Stimulated activated effector memory CD8-positive, alpha-beta T cell treated with anti-CD3 and anti-CD28 coated beads, Interleukin-12 subunit alpha, Interleukin-12 subunit beta, amount 100 ng/mL, for 72 hours (primary cell): ENCODE measurements at places on chromosomes 5 and 9.
A peak's percentile ranks its signal among the peaks of the same experiment; 100 is the strongest.

- DNase-seq = no peak
Observed at GRCh38 chr5:158798140-158798539, 301.6 kb downstream of the EBF1 start.

DNA sequence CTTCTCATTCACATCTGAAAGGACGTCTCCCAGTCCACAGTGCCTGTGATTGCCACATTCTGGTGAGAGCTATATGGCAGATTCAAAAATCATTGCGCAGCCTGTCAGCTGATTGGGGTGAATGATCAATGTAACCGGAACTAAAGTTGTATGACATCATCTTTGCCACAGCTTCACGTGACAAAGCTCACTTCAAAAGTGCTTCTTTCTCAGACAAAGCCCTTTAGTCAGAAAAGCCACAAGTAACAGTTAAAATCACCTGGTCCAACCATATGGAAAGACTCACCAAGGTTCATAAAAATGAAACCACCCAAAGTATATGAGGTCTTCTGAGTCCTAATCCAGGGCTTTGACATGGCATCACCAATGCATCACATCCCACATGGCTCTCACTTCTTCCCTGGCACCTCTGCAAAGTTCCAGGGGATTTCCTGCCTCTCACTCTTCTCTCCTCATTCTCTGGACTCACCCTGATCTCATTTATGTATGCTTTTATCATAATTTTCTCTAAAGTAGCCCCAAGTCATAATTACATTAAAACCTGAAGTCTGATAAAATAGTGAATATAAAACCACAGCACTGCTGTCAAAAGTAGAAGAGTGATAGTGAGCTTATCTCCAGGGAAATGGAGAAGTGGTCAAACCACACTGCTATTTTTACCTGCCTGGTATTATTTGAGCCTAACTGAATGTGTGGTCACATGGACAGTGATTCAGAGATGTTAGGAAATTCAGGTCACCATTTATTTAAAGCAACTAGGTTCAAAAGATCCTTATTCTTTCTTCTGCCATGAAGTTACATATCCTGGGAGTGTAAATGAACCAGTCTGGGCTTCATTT is 193.1 kb upstream of the PTGER4 start:
- peak; percentile 75 for DNase-seq

GRCh38 chr9:102135768-102136167 is 397.3 kb upstream of the GRIN3A start:
- no peak for DNase-seq

DNA sequence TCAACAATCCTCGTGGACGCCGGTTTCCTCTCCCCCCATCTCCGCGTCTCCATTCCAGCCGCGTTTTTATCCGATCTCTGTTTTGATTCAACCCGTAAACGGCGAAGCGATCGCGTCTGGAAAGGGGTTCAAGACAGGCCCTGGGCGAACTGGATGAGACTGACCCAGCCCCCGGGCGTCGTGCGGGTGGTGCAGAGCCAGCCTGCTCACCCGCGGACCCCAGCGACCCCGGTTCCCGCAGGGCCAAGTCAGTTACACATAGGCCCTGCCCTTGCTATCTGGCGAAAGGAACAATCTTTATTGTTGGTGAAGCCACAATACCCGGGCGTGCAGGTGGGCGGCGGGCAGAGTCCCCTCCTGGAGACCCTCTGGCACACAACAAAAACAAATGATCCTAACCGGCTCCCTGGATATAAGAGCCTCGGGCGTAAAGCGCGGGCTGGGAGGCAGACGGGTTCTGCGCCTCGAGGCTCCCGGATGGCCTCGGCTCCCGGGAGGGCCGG is 1.8 kb downstream of the TLX3 start:
- DNase-seq = no peak

- no peak for DNase-seq
Observed at GRCh38 chr5:102778478-102778877, 23.4 kb downstream of the PAM start.

- DNase-seq = no peak
Observed at GRCh38 chr5:154274828-154275185, 84.3 kb downstream of the GALNT10 start.

DNA sequence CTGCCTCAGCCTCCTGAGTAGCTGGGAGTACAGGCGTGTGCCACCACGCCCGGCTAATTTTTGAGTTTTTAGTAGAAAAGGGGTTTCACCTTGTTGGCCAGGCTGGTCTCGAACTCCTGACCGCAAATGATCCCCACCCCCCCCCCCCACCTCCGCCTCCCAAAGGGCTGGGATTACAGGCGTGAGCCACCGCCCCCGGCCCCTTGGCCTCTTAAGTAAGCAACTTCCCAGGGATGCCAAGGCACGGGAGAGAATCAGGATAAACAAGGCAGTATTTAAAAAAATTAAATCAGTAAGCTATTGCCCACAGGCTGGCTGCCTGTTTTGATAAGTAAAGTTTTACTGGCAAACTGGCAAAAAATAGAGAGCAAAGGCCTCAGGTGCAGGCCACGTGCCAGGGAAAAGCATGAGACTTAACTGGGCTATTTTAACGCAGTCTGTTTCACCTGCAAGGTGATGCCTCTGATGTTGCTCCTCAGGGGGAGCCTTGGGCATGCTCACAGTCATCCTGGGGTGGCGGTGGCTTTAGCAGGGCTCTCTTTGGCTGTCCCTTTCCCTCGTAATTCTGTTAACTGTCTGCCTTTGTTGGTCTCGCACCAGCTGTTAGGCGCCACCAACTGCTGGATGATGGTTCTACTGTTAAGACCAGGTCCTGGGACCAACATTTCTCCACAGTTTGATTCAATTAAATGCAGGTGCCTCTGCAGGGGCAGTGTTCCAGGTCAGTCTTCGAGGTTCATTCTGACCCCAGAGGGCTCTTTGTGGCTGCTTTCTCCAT is 19.4 kb upstream of the RNF130 start:
- DNase-seq = no peak

DNA sequence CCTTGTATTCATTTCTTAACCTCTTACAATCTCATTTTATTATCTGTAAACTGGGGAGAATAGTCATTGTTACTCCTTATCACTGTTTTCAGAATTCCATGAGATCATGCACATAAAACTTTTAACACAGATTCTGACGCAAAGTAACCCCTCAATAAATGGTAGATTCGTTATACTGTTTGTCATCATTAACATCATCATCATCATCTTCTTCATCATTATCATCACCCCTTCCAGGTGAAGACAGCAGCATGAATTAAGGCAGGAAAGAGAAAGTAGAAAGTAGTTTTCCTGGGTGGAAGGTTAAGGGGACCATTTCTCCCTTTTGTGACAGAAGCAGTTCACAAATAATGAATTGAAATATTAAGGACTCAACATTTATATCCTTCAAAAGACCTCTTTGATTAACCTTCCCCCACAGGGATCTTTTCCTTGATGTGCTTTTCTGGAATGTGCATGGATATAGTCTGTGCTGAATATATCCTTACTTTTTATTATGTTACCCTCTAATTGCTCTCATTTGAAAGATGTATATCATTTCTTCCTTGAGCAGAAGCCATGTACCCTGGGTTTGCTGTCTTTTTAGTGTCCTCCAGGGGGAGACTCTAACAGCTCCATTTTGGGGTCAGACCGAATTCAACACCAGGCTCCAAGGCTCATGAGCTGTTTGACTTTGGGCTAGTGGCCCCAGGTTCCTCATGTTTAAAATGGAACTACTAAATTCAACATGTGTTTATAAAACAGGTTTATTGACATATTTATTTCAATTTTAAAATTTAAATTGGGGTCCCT is 1029.9 kb upstream of the WWC1 start:
- no peak for DNase-seq

DNA sequence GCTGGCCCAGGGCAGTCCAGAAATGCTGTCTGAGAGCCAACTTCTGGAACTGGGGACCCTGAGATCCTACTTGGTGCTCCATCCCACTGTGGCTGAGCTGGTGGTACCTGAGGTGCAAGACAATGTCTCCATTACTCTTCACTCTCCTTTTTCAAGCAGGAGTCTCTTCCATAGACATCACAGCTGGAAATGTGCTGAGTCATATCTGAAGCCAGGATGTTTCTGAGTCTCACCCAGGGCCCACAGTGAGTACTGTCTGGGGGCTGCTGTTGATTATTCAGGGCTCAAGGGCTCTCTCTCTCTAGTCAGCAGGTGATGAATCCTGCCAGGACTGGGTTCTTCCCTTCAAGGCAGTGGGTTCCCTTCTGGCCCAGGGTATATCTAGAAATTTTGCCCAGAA is 145.2 kb upstream of the TAS2R1 start:
- DNase-seq = no peak

DNA sequence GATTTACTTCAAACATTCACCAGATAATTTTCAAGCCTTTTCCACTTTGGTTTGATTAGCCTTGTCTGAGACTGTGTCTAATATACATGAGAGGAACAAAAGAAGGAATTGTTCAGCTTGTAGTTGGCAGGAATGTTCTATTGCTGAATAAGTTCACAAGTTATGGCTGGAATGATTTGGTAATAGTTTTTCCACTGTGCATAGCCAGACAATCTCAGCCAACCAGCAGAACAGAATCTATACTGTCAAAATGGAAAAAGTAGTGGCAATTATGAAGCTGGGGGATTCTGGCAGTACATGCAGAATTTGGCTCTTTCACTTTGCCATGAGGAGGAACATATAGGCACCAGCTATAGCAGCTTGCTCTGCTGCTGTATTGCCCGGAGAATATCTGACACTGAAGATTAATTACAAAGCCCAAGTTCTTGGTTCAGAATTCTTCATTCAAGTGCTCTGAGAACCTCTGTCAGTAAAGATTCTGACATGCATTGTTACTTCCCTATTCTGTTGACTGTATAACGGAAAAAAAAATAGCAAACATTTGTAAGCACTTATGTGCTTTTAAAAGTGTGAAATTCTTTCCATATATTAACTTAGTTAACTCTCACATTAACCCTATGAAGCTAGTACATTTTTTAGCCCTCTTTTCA is 150.6 kb downstream of the PRR16 start:
- DNase-seq = no peak

GRCh38 chr5:142500227-142500905 is 175.5 kb upstream of the SPRY4 start:
- DNase-seq = no peak

DNA sequence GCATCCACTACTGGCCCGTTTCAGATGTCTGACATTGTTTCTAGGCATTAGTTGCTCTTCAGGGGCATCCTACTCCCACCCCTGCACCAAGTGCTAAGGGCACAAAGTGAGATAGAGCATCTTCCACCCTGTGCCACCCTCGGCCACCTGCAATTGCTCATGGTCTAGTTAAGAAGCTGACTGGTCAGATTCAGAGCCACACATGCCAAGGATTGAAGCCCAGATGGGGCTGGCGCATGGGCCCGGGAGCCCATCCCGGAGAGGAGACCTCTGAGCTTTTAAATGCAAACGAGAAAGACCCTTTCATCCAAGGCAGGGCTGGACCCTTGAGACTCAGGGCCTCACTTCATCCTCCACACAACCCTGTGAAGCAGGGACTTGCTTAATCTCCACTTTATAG is 28.5 kb downstream of the HRH2 start:
- DNase-seq = no peak

DNA sequence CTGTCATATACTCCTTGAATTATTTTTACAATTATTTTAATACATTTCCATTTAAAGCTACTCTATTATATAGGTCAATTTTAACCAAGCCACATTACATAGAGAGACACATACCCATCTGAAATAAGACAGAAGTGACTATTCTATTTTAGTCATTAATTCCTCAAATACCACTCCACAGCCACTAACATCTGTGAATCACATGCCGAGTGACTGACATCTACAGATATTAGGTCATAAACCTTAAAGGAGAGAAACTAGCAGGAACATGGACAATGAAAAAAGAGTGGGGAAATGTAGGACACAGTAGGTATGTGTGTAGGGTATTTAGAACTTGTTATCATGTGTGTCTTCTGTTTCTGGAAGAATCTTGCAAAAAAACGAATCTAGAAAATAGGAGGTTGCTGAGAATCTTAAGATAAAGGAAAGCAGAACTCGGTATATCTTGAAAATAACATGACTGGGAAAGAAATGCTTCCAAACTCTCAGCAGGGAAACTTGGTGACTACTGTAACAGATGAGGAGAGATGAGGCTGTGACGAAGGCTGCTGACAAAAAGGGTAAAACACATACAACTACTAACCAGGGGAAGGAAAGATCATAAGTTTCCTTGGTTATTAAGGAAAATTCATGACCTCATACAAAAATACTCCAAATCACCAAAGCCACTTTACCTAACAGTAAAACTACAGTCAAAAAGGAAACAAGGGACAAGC is 84.6 kb downstream of the PLPP1 start:
- no peak for DNase-seq

DNA sequence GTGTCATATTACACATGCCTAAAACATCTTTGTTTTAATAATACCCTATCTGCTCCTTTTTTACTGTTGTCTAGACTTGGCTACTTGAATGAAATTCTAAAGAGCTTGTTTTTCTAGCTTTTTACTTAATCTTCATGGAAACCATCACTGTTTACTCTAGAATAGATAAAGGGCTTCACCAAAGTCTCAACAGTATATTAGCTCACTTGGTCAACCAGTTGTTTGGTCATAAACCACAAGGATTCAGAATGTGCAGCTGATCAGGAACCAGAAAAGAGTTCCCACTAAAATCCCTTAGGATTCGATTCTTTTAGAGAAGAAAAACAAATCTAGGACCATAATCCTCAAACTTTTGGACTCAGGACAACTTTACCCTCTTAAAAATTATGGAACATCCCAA is 38.0 kb downstream of the CDO1 start:
- DNase-seq = no peak

DNA sequence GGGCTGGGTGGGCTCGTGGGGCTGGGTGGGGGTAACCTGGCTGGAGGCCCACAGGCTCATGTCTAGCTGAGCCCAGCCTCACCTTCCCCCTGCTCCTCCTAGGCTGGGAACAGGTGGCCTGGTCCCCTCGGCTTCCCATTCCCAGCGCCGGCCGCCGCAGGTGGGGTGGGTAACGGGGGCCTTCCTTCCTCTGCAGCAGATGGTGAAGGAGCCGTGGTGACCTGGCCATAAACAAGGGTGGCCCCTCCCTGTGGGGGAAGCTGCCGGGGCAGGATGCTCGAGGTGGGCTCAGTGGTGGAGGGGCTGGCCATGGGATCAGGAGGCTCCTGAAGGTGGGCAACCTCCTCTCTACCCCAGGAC is 41.0 kb upstream of the EGFL7 start:
- DNase-seq = no peak

DNA sequence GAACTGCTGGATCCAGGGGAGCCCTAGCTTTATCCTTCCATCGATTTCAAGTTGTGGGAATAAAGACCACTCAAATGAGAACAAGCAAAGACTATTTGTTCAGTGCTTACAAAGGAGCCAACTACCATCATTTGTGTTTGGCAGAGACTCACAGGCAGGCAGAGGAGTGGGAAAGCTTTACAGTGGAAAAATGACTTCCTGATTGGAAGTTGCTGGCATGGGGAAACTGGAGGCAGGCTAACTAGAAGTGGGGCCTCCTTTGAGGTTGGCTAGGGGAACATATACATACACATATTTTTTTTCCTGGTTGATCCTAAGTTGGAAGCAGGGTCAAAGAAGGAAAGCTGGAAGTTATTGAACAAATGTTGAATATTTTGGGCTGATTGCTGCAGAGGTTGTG is 121.7 kb downstream of the ACTBL2 start:
- no peak for DNase-seq

- DNase-seq = no peak
Observed at GRCh38 chr5:150535611-150536010, 27.7 kb downstream of the NDST1 start.
